ENCODE measurements at places on chromosomes 6 and 20.

- no peak for DNase-seq
Observed at GRCh38 chr6:69973763-69974162, 107.4 kb downstream of the COL19A1 start.

GRCh38 chr6:30570263-30570662, 979 bp upstream of the ABCF1 start:
- DNase-seq: no peak

GRCh38 chr6:82216549-82216948, 31.0 kb downstream of the IBTK start:
- no peak for DNase-seq

DNA sequence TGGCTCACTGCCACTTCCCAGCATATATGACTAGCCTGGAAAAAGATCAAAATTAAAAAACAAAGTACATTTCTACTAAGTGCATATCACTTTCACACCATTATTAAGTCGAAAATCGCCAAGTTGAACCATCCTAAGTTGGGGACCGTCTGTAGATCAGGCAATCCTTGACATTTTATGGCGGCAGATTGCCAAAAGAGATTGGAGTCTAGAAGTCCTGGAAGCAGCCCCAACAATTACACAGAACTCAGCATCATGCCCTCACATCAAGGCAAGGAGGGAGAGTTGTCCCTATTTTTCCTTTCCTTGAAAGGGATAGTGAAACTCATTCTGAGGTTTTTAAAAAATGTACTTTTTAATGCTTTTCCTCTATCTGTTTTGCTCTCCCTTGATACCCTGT, 30.7 kb downstream of the SLC22A3 start:
- DNase-seq: no peak

DNA sequence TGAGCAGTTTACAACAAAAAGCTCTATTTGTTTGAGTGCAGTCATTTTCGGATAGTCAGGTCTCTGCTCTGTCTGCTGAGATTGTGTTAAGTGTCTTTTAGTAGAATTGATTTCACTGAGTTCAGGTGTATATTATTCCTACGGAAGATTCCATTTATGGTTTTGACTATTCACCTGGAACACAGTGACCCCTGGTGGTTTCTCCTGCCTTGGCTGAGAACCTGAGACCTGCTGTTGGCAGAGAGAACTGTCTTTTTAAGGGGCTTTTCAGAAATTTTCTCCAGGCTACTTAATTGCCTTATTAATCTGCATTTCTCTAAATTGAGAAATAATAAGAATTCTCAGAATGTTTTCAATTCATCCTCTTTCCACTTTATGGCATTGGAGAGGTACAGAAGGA, 508.0 kb downstream of the TBC1D32 start:
- DNase-seq: no peak
